ENCODE measurements at places on chromosomes 2 and 18.

DNA sequence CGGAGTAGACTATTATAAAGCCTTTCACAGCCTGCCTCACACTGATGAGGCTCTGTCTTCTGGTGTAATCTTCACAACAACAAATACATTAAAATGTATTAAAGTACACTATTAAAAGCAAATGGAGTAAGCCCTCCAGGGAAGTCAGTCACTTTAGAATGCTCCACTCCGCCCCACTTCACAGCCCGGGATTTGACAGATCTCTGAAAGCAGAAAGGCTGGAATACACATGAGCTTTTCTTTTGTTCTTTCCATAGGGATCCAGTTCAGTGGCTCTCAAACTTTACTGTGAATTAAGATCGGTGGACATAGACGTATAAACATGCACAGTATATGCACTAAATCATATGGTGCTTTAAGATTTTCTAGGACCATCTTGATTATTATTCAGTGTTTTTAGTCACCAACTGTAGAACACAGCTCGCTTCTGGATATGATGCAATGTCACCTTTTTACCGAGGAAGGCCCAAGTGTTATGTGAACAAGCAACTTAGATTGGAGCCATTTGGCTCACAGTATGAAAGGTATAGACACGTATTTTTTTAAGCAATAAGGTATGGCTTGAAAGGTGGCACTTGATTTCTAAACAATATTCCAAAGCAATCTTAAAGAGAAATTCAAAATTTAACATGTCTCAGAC, 151.1 kb downstream of the PRKCE start:
- no peak for DNase-seq

GRCh38 chr2:45168711-45169338, 159.6 kb upstream of the SIX2 start:
- no peak for DNase-seq

GRCh38 chr2:201307876-201308275, 47.5 kb downstream of the CASP8 start:
- no peak for DNase-seq

GRCh38 chr18:13534631-13535030, 191.7 kb downstream of the FAM210A start:
- no peak for DNase-seq

- DNase-seq, result no peak
Observed at GRCh38 chr18:10368456-10369453, 85.7 kb upstream of the APCDD1 start.

- no peak for DNase-seq
Observed at GRCh38 chr18:23232331-23232730, 97.0 kb downstream of the CABLES1 start.

DNA sequence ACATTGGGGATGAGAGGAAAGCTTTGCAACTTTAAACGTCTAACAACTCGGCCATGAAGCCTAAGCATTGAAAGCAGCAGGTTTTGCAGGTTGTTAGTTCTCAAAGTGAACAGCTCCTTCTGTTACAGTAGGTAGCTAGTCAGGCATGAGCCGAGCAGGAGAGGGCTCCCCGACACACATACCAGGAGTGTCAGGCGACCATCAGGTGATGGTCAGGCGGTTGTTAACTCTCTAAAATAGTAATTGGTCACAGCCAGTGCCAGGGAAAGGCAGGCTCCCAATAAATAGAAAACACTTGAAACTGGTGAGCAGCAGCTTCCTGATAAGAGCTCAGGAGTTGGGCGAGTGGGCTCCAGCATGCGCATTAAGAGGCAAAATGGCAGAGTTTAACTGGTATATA, 53.5 kb upstream of the DAPL1 start:
- no peak for DNase-seq

DNA sequence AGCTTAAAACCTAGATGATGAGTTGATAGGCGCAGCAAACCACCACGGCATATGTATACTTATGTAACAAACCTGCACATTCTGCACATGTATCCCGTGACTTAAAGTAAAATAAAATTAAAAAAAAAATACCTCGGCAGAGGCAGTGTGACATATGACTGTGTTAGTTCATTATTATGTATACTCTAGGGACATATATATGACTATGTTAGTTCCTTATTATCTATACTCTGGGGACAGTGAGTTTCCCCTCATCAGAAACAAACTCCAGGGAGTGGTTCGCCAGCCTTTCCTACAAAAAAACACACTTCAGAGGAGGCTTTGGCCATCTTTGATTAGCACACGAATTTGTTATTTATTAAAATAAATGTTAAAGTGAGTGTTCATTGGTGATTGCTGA, 209.5 kb downstream of the PIEZO2 start:
- DNase-seq, result no peak

DNA sequence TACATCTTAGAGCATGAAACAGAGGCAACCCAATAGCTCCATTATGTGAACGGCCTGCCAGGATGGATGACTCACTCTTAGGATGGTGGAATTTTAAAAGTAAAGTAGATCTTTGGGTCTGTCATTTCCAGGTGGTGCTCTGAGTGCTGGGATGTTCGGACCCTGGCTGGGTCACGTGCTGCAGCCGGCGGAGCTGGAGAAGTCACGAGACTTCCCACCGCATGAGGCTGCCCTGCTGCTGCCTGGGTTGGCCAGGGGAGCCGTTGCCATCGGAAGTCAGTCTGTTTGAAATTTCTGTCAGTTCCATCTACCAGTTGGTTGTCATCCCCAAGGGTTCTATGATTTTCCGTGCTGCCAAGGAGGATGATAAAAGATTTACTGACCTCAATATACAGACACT, 93.3 kb upstream of the ALKAL2 start:
- no peak for DNase-seq

- DNase-seq, result no peak
Observed at GRCh38 chr18:67510831-67511230, 5.7 kb downstream of the DSEL start.

GRCh38 chr18:14093307-14093915, 38.8 kb downstream of the ZNF519 start:
- no peak for DNase-seq

DNA sequence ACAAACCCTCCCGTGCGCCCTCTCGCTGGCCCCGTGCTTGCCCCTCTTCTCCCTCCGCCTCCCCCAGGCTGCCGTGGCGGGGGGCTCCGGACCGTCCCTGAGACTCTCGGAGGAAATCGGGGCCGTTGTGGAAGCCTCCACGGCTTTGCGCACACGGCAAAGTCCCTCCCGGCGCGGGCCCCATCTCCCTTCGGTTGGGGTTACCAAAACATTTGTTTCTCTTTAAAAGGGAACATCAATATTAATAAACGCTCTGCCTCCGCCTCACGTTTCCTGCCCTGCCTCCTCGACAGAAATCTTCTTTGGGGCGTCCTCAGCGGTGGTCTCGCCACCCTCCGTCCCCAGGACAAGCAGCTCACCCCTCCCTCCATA, 3.8 kb downstream of the PAX3 start:
- DNase-seq, result no peak

GRCh38 chr2:180231015-180231414, 223.9 kb upstream of the CWC22 start:
- DNase-seq, result no peak

DNA sequence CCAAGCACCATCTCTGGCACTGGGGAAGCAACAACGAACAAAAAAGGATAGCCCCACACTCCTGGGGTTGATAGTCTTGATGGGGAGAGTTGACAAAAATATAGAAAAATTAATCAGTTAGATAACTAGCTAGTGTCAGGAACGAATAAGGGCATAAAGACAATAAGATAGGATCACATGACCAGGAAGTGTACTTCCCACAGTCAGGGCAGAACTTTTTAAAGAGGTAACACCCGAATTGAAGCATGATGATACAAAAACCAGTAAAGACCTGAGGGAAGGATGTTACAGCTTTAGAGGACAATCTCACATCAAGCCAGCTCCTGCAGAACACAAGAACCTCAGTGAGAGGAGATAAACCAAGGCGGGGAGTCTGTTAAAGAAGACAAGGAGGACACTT, 295.4 kb upstream of the CRIM1 start:
- DNase-seq, result no peak

DNA sequence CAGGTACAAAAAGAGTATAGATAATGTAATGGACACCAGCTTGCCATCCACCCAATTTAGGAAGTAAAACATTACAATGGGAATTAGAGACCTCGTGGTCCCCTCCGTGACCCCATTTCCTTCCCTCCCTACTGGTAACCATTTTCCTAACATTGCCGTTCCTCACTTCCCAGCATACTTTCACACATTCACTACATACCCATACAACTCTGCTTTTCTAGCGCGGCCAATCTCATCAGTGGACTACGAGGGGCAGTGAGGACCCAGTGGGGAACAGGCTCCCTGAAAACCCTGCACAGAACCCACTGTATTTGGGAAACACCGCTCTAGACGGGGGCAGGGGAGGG, 1.1 kb downstream of the ENOSF1 start:
- no peak for DNase-seq

- no peak for DNase-seq
Observed at GRCh38 chr2:75089471-75089870, 109.8 kb downstream of the TACR1 start.

GRCh38 chr2:56768973-56769372, 585.2 kb downstream of the CCDC85A start:
- no peak for DNase-seq

GRCh38 chr2:185012643-185013042, 414.3 kb downstream of the ZNF804A start:
- DNase-seq, result no peak

DNA sequence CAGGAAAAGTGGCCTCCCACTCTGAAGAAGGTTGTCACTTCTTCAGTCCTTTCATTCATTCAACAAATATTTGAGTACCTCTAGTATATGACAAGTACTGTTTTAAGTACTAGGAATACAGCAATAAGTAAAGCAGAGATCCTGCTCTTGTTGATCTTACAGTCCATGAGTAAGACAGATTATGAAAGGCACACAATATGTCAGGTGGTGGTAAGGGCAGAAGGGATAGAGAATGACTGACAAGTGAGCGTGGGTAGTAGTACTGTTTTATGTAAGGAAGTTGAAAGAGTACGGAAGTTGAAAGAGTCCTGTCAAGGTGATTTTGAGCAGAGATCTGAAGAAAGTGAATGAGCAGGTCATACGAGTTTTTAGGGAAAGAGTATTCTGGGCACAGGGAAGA, 111.3 kb downstream of the GALNT1 start:
- DNase-seq, result no peak

DNA sequence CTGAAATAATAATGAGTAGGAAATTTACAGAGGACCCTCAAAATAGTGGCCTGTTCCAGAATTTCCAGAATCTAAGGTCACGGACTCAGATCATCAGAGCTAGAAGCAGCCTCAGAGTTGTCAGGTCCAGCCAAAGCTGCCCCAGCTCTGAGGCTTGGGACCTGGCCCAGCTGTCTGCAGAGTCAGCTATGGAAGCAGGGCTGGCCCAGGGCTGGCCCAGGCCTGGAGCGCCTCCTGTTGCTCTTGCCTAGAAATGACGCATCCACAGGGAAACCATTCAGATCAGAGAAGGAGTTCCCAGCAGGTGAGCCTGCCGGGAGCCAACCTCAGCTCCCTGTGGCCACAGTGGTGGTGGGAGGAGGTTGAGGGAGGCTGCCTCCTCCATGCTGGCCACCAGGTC, 106.7 kb upstream of the ARL4C start:
- no peak for DNase-seq

DNA sequence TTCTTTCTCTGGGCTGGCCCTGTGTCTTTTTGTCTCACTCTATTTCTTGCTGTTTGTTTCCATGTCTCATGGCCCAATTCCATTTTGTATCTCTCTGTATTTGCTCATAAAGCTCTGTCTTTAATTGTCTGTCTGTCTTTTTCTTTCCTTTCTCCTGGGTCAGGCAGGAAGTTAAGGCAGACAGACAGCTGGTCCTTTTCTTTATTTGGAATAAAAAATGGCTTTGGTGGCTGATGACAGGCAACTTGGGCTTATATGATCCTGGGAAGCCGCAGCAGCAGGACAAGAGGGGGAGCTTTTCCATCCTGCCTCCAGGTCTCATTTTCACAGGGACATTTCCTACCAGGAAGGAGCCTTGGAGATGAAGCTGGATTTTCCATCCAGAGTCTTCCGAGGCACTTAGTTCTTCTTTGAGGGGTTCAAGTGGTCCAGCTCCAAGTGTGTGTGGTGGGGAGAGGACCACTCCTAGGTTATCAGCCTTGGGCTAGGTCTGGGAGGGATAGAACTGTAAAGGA, 138.7 kb downstream of the TDRD15 start:
- no peak for DNase-seq

DNA sequence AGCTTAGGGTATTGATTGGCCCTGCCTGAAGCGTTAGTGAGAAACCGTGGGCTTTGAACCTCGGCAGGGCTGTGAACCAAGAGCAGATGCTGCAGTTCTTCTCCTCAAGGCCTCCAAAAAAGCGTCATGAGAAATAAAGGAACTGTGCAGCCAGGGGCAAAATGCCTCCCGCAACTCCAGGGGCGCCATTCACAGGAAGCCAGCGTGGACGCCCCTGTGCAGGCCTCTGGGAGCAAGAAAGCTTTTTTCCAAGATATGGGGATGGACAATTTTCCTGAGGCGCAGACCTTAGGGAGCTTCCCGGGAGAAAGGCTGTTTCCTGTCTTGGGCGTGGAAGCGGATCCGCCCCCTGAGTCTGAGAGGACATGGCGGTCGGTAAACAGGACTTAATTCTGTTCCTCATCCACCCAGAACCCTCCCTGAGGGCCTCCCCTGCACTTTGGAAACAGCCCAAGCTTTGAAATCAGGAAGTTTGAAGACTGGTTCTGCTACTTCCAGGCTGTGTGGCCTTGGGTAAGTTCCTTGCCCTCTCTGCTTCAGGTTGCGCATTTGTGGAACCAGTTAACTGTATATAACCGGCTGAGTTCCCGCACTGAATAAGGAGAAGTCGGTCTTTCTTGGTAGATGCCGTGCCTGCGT, 29.6 kb upstream of the CABLES1 start:
- DNase-seq, result no peak

DNA sequence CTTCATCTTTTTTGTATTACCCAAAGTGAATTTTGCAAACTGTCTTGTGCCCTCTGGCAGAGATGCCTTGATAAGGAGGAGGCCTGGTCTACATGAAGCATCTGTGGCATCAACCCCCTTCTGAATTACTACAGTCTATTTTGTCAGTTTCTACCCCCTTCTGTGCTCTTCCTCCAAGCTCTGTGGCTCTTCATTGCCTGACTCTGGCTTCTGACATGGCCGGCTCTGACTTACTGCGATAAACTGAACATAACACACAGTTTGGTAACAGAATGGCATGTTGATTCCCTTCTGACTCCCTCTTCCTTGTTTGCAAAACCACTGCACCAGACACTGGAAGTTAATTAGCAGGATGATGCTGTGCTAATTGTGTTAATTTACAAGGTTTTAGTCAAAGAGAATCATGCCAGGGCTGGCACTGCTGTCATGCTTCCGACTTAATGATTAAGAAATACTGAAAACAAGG, 122.5 kb downstream of the FIGN start:
- no peak for DNase-seq

DNA sequence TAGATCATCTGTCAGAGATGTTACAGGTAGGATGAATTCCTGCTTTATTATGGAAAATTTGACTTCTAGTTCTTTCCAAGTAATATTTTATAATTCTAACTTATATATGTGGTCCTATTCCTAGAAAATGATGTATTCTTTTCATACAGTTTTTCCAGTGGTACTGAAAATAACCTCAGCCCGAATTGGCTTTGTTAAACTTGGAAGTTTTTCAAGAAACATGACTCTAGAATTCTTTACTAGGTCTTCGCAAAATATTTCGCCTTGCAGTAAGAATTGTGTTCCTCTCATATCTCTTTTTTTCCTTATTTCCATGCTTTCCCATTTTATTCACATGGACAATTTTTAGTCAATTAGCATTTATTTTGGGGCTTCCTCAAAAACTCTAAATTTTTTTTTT, 60.5 kb downstream of the BMPR2 start:
- DNase-seq, result no peak
